ENCODE measurements at places on chromosomes 12 and 14. TPM values are rescaled to one million over a fixed set of nuclear protein-coding genes. Genes with fewer than 3 reads are reported as not detected.

B3GNT4 gene
- total RNA-seq: 0.35 TPM

PRORP gene
- 25.1 TPM for total RNA-seq

SCN8A gene
- total RNA-seq: 1.4 TPM

CLEC7A gene
- 20.0 TPM for total RNA-seq
